Activated naive CD4-positive, alpha-beta T cell treated with anti-CD3 and anti-CD28 coated beads, Interleukin-2, amount 50 U/mL, for 72 hours (primary cell): ENCODE measurements at places on chromosomes 12 and 14.

DNA sequence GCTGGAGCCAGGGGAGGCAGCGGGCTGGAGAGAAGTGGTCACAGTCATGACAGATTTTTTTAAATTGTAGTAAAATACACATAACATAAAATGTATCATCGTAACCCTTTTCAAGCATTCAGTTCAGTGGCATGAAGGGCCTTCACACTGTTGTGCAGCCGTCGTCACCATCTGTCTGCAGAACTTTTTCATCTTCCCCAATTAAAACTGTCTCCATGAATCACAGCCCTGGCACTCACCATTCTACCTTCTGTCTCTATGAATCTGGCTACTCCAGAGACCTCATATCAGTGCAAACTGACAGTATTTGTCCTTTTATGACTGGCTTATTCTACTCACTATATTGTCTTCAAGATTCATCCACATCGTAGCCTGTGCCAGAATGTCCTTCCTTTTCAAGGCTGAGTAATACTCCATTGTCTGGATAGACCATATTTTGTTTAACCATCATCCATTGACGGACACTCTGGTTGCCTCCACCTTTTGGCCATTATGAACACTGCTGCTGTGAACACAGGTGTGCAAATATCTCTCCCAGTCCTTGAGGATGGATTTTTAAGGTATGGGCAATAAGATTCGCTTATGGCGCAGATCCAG is 91.5 kb upstream of the NCOR2 start:
- no peak for DNase-seq

- no peak for DNase-seq
Observed at GRCh38 chr12:31663576-31663975, 4.1 kb downstream of the ETFBKMT start.

GRCh38 chr14:95609398-95609990 is 74.6 kb downstream of the GLRX5 start:
- no peak for DNase-seq

DNA sequence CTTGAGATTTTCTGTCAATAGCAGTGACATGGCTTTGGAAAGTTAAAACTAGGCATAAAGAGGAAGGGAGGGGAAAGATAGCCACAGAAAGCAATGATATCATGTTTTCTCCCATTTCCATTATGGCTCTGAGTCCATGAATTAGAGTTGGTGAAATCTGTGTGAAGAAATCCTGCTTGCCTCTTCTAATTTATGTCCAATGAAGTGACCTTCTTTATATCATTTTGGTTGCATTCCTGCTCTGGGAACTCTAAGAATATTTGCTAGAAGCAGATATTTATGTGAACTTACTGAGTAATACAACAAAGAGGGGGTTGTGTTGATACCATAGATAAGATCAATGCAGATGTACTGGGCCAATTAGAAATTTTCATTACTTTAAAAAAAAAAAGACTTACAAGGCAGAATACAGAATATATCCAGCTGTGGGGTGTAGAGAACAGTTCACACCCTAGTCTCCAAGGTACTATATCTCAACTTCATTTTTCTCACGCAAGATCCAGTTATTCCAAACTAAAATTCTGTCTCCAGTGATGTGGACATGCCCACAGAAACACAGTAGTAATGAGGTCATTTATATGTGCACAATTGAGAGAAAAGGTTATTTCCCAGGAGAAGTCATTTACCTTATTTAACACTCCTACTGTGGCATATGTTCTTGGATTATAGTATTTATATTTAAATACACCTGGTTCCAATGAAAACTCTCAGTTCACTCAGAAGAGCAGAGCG is 51.5 kb upstream of the KCNJ8 start:
- DNase-seq: no peak

GRCh38 chr12:99618657-99619056 is 28.9 kb upstream of the GARIN6 start:
- DNase-seq: no peak

GRCh38 chr14:86892152-86892956 is 1100.6 kb downstream of the GALC start:
- no peak for DNase-seq

DNA sequence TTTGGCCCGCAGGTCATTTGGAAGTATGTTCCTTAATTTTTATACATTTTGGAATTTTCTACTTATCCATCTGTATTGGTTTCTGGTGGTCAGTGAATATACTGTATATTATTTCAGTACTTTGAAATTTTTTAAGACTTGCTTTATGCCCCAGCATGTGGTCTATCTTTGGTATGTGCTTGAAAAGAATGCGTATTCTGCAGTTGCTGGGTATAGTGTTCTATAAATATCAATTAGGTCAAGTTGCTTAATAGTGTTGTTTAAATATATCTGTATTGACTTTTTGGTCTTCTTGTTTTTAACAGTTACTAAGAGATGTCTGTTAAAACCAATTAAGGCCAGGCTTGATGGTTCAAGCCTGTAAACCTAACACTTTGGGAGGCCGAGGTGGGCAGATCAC is 21.7 kb upstream of the SIX1 start:
- no peak for DNase-seq

GRCh38 chr14:105197211-105197641 is 16.1 kb upstream of the NUDT14 start:
- DNase-seq: no peak

GRCh38 chr12:110262442-110263388 is 18.3 kb upstream of the ATP2A2 start:
- DNase-seq: no peak

GRCh38 chr12:112214064-112214463 is 88.7 kb downstream of the TRAFD1 start:
- no peak for DNase-seq

DNA sequence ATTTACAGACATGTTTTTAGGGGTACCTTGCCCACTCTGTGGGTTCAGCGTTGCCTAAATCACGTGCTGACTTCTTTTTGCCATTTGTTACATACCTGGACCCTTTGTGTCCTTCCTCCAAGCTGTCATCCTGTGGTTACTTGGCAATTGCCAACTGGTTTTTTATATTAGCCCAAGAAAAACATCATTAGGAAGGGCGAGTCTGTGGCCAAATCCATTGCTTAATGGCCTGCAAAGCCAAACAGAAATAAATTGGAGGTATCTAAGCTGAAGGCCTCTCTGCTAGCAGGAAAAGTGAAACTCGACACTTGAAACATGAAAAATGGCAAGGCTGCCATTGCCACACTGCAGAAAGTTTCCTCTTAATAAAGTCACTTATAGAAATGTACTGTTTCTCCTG is 190.4 kb downstream of the NUAK1 start:
- no peak for DNase-seq

- no peak for DNase-seq
Observed at GRCh38 chr14:42028607-42029006, 421.9 kb downstream of the LRFN5 start.

DNA sequence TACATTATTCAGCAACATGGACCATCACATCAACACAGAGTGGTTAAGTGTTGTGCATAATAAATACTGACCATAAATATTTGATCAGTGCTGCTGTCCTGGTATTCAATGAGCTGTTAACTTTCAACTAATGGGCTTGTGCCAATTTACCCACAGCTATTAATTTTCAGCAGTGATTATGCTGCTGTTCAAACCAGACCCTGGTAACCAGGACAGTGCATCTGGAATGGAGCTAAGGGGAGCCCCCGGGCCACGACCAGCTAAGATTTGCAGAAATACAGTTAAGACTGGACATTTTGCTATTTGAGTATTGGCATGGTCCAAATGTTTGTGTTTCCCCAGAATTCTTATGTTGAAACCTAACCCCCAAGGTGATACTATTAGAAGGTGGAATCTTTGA is 180.4 kb upstream of the GZMB start:
- DNase-seq: no peak

DNA sequence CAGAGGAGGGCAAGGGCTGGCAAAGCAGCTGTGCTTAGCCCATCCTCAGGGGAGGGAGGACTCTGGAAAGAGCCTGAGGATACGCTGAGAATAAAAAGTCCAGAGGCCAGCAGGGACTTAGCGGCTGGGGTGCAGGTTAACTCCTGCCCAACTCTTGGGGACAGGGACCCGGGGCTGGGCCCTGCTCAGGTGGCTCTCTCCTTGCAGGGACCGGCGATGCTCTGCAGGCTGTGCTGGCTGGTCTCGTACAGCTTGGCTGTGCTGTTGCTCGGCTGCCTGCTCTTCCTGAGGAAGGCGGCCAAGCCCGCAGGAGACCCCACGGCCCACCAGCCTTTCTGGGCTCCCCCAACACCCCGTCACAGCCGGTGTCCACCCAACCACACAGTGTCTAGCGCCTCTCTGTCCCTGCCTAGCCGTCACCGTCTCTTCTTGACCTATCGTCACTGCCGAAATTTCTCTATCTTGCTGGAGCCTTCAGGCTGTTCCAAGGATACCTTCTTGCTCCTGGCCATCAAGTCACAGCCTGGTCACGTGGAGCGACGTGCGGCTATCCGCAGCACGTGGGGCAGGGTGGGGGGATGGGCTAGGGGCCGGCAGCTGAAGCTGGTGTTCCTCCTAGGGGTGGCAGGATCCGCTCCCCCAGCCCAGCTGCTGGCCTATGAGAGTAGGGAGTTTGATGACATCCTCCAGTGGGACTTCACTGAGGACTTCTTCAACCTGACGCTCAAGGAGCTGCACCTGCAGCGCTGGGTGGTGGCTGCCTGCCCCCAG is 2.8 kb downstream of the B3GNT4 start:
- DNase-seq: no peak

- DNase-seq: no peak
Observed at GRCh38 chr12:115785548-115785947, 491.9 kb downstream of the MED13L start.

DNA sequence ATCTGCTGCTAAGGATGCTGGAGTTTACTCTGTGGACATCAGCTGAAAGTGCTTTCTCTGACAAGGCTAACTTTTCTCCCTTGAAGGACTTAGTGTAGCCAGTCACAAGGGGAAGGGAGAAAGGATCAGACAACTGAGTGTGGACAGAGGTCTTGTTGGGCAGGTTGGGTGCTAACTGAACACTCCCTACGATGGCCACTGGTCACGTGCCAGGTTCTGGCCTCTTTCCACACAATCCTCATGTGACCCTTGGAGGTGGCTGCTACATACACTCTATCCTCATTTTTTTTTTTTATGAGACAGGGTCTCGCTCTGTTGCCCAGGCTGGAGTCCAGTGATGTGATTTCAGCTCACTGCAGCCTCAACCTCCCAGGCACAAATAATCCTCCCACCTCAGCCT is 39.7 kb downstream of the FOXN4 start:
- DNase-seq: no peak

GRCh38 chr14:54116972-54117371 is 160.3 kb upstream of the BMP4 start:
- DNase-seq: no peak

GRCh38 chr14:65070471-65070976 is 31.8 kb downstream of the MAX start:
- DNase-seq: no peak

DNA sequence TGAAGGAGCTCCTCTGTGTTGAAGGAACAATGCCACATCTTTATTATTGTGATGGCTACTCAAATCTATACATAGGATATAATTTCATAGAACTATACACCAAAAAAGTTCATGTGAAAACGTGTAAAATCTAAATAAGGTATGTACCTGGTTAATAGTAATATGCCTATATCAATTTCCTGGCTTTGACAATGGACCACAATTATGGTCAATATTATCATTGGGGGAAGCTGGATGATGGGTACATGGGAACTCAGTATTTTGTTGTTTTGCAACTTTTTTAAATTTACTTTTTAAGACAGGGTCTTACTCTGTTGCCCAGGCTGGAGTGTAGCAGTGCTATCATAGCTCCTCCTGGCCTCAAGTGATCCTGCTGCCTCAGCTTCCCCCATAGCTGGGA is 270.7 kb downstream of the TMEM132C start:
- no peak for DNase-seq

- DNase-seq: no peak
Observed at GRCh38 chr14:89618330-89618708, 201.3 kb upstream of the FOXN3 start.

- no peak for DNase-seq
Observed at GRCh38 chr12:120367233-120367923, 1.6 kb downstream of the MSI1 start.

DNA sequence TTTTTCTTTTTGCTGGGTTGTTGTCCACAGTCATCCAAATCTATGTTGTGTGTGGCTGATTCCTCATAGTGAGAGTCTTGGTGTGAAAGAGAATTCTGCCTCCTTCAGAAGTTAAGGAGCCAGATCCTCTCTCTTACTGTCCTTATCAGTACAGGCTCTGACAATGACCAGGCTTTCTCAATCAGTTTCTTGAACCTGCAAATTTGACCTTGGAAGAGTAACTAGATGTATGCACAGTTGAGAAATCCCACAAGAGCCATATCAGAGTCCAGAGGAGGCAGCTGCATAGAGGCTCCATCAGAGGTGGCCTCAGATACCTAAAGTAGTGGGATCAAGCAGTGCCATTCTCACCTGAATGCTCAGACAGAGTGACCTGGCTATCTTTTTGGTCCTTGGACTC is 5.5 kb upstream of the GALC start:
- no peak for DNase-seq

- DNase-seq: no peak
Observed at GRCh38 chr14:75851574-75851866, 130.3 kb downstream of the TGFB3 start.

- no peak for DNase-seq
Observed at GRCh38 chr14:91983588-91983987, 36.1 kb upstream of the FBLN5 start.

DNA sequence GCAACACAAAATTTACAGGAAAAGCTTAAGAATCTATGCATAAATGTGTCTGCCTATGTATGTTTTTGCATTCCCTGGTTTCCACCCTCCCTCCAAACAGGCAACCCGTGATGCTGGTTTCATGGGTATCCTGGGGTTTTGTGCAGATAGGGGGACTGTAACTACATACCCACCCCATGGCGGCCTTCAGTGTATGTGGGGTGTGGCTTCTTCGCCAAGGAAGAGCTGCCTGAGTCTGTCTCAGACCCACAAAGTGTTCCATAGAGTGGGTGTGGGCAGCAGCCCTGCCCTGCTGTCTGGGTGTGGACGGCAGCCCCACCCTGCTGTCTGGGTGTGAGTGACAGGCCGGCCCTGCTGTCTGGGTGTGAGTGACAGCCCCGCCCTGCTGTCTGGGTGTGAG is 174.8 kb downstream of the ADGRD1 start:
- no peak for DNase-seq

DNA sequence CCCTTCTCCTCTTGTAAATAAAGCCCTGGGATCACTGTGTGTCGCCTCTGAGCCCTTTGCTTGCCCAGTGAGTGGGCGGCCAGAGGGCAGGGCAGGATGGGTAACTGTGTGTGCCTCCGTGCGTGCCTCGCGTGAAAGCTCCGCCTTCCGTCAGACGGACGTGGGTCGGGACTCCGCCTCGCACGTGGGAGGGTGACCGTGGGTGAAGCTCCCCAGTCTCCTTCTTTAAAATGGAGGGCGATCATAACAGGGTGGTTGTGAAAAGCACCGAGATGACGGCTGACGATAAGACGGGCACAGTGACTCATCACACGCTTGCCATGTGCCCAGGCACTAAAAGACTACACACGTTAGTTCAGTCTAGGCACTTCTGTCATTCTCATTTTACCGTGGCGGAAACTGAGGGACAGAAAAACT is 9.2 kb downstream of the PHB2 start:
- DNase-seq: peak; percentile 96

- DNase-seq: no peak
Observed at GRCh38 chr14:74571441-74571841, 40.6 kb downstream of the LTBP2 start.

- no peak for DNase-seq
Observed at GRCh38 chr14:86971292-86971691, 1021.7 kb downstream of the GALC start.

- DNase-seq: no peak
Observed at GRCh38 chr14:41404126-41404525, 202.6 kb upstream of the LRFN5 start.
